C1 segment of cervical spinal cord (tissue), 14 donors: ENCODE measurements at places on chromosomes 6 and 20.

GRCh38 chr6:145028144-145028818 is 707.0 kb downstream of the EPM2A start:
- no peak for DNase-seq

DNA sequence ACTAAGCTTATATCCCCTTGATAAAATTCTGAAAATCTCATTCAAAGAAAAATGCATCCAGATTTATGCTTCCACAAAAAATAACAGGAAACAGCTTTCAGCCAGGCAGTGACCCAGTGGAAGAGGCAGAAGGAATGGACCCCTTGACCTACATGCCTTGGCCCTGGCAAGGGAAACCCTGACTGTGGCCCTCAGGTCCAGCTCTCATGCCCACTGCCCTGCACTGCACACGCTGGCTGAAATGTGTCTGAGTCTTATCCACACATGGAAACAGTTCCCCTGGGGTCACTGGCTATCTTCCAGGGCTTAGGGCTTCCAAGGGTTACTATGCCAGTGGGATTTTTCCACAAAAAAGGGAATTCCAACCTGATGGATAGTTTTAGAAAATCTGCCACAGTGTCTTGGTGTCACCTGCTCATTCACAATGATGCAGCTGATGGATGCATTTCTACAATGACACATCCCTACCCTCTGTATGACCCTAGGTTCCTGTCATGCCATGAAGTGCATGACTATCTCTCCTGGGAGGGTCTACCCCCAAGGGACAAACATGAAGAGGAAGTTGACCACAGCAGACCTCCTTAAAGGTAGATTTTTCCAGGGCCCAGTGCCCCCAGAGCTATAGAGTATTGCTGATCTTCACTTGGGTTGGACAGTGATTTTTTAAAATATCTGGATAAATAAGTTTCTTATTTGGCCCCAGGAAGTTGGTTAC is 121.9 kb upstream of the CD93 start:
- no peak for DNase-seq

DNA sequence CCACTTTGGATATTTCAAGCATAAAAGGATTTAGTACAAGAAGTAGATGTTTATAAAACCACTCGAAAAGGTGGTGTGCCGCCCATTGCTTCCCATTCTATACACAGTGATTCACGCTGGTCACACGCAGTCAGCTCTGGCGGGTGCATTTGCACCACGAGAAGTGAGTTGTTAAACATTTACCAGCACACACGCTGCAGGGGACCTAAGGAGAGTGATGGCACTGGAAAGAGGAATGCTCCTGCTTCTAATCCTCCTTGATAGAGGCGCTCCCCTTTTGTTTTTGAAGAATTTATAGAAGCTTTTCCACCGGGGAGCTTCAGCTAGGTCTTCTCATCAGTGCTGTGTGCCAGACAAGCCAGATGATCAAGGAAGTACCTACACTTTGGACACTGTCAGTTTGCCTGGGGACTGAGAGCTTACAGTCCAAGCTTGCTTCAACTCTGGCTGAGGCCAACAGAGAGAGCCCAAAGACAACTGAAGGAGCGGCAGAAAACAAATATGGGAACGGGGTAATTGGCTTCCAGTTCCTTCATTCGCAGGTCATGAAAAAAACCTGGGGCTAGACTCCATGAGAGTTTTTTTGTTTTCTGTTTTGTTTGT is 31.2 kb downstream of the MUC22 start:
- DNase-seq, result no peak

- DNase-seq, result no peak
Observed at GRCh38 chr20:4936851-4937406, 64.4 kb downstream of the SLC23A2 start.

DNA sequence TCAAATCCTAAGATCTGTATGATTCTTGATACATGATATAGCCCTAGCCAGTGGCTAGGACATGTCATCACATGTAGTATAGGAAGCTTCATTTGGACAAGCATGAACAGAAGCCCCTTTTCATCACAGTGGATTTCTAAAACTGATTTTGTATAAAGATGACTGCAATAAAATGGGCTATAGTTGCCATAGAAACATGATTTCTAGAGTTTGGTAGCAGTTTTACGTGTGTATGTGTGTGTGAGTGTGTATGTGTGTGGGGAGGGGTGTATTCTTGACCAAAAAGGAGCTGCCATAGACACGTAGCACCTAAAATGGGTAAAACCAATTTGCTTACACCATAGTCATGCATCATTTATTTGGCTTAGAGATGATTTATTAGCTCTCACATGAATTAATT is 200.5 kb upstream of the CNR1 start:
- DNase-seq, result no peak
